ENCODE measurements at places on chromosomes 1 and 21.

DNA sequence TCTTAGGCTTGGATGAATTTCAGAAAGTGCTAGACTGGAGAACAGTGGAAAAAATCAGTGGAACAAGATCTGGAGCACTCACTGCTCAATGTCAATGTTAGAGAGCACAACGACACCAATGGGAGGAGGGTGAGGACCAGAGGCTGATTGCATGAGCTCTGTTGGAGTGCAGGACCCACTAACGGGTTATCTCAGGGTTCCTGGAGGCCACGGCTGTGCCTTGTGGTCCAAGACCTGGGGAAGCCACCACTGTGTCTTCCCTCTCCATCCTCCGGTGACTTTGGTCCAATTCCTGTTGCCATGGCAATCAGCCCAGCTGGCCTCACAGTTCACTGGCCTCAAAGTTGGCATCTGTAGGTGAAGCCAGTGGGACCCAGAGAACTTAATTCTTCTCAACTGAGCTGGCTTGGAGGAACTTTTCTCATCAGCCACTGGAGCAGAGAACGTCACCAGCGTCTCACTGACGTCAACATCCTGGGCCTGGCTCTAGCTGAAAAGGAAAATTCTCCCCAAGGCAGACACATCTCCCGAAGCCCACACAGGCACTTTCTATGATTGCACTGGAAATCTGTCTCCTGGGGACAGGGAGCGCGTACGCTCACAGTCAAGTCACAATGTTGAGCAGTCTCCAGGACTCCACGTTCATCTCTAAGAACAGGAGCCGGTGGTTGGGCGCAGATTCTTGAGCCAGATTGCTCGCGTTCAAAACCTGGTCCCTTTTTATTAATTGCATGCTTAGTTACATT, 21.9 kb upstream of the GPR157 start:
- DNase-seq: no peak

DNA sequence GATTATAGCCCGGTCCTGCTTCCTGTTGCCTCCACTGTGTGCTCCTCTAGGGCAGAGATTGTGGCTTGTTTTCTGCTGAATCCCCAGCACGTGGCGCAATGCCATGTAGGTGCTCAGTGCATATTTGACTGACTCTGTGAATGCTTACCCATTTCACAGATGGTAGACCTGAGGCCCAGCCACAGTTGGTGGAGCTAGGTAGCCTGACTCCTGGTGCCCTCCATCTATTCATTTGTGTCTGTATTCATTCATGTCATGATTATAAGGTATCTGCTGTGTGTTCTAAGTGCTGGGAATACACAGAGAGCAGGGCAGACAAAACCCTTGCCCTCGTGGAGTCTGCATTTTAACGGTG, 22.5 kb downstream of the TNFRSF1B start:
- no peak for DNase-seq

DNA sequence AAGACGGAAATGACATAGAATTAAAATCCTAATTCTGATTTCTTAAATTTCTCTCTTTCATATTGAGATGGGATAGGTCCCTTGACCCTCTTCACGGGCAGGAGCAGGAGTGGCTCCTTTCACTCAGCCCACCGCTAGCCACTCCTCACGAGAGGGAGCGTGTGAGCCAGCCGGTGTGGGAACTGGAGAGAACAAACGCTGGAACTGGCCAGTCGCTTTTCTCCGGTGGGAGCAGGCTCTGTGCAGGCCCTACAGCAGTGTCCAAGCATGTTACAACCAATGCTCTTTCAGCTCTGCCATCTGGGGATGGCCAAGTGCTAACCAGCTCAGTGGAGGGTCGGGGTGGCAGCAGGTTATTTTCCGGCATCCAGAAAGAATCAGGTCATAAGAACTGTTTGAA, 815.5 kb upstream of the ADGRL4 start:
- no peak for DNase-seq

DNA sequence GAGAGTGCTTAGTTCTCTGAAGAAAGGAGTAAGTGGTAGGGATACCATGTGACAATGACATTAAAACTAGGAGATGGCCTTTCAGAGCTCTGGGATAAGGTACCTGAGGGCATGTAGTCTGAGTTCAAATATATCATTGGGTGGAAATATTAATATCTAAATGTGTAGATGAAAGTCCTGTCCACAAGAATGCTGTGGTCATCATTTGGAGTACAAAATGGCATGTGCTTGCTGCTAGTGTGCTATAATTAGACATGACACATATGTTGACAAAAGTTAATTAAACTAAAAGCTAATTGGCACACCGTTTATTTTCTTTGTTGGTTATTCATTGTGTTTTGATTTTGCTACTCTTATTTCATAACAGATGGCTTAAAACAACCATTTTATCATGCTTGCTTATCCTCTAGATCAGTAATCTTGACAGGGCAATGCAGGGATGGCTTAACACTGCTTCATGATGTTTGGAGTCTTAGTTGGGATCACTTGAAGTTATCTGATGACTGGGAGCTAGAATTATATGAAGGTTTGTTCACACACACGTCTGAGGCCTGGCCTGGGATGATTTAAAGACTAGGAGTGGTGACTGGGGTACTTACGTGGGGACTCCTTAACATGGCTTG, 31.0 kb downstream of the CC2D1B start:
- DNase-seq: no peak

DNA sequence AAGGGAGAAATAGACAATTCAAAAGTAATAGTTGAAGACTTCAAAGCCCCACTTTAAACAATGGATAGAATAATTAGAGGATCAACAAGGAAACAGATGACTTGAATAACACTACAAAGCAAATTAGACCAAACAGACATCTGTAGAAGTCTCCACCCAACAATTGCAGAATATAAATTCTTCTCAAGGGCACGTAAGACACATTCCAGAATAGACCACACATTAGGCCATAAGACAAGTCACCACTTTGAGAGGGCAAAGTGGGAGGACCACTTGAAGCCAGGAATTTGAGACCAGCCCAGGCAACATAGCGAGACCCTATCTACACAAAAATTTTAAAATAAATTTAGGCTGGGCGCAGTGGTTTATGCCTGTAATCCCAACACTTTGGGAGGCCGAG, 20.5 kb upstream of the RNF186 start:
- DNase-seq: no peak

GRCh38 chr1:39977202-39977601, 22.3 kb downstream of the MFSD2A start:
- no peak for DNase-seq

- DNase-seq: no peak
These were observed 10.1 kb upstream of the SAMD11 start for GRCh38 chr1:913491-914130.

DNA sequence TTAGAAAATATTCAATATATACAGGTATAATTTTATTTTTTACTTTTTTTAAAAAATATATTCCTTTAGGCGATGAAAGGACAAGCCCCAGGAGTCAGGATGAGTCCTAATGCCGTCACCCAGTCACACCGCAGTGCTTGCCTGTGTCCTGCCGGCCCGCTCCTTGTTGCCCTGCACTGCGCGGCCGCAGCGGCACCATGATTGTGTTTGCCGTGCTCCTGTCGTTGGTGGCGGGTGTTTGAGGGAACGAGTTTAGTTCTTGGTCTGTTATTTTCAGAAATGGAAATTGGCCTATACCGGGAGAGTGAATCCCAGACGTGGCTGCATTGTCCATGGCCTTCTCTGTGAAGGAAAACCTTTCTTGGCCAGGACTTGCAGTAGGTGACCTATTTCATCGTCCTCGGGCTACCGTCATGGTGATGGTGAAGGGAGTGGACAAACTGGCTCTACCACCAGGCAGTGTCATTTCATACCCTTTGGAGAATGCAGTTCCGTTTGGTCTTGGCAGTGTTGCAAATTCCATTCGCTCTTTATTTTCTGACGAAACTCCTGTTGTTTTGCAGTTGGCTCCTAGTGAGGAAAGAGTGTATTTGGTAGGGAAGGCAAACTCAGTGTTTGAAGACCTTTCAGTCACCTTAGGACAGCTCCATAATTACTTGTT, 45.9 kb upstream of the CRB1 start:
- DNase-seq: no peak

Data from stimulated activated CD8-positive, alpha-beta memory T cell treated with anti-CD3 and anti-CD28 coated beads, Interleukin-15, amount 100 ng/mL, for 1 hour (primary cell).